ENCODE measurements at places on chromosomes 11 and 22. TPM values are rescaled to one million over a fixed set of nuclear protein-coding genes. Genes with fewer than 3 reads are reported as not detected.

GRCh38 chr11:44760917-44761550 lies 34.3 kb downstream of the TSPAN18 start:
- DNase-seq, result peak; percentile 64

DNA sequence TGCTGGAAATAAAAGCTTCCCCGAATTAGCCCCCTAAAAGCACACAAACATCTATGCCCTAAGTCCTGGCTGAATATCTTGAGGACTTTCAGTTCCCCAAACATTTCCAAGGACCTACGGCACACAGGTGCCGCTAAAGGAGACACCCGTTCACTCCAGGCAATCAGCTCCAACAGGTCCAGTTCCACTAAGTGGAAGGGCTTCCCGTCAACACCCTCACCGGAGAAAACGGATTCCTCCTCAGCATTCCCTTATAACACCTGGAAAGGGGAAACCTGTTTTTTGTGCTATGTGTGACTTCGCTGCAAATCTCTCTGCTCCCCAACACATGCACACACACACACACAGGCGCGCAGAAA lies 3.9 kb downstream of the TENM4 start:
- DNase-seq, result no peak

GRCh38 chr11:120058931-120059330 lies 79.0 kb downstream of the TRIM29 start:
- no peak for DNase-seq

DNA sequence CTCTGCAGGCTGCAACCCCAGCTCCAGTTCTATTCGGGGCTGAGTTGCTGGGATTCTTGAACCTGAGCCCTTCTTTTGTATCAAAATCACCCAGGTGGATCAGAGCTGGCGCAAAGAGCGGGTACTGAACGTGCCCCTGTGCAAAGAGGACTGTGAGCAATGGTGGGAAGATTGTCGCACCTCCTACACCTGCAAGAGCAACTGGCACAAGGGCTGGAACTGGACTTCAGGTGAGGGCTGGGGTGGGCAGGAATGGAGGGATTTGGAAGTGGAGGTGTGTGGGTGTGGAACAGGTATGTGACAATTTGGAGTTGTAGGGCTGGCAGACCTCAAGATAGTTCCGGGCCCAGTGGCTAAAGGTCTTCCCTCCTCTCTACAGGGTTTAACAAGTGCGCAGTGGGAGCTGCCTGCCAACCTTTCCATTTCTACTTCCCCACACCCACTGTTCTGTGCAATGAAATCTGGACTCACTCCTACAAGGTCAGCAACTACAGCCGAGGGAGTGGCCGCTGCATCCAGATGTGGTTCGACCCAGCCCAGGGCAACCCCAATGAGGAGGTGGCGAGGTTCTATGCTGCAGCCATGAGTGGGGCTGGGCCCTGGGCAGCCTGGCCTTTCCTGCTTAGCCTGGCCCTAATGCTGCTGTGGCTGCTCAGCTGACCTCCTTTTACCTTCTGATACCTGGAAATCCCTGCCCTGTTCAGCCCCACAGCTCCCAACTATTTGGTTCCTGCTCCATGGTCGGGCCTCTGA lies 3.8 kb downstream of the FOLR1 start:
- no peak for DNase-seq

DNA sequence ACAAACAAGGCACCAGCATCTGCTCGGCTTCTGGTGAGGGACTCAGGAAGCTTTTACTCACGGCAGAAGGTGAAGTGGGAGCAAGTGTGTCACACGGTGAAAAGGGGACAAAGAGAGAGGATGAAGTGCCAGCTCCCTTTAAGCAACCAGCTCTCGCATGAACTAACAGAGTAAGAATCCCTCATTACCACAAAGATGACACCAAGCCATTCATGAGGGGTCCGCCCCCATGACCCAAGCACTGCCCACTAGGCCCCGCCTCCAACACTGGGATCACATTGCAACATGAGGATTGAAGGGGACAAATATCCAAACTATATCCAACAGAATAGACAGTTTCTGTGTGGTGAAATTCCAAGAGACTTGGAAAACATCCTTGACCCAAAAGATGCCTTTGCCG lies 198.2 kb upstream of the POU2AF2 start:
- no peak for DNase-seq

DNA sequence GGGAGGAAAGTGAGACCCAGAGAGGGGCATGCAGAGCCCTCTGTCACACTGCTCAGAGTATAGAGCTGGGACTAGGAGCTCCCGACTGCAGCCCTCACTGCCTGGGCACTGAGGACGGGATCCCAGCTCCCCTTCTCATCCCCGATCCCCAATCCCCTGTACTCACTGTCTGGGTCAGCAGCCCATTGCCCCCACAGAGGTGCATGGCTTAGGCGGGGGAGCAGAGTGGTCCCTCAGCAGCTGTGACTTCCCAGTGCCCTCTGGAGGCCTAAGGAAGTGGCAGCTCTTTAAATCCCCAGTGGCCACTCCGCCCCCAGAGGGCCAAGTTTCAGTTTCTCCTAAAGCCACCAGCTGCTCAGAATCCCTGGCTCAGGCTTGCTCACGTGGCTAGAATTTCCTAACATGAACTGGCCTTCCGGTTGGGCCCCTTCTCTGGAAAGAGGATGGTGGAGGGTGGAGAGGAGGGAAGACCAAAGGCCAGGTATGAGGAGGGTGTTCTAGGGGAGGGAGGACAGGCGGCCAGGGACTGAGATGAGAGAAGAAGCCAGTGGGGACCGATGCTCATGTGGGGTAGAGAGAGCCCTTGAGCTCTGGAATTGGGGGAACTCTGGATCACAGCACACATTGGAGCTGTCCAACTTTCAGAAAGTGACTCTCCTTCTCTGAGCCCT lies at the start of gene BATF2:
TSS of gene BATF2 (minus strand) at position 262 of the 671 bp plus-strand sequence. CDS start at position 205, 57 bp downstream.
- DNase-seq, result no peak

GRCh38 chr22:19962246-19962908 lies 20.8 kb upstream of the TXNRD2 start:
- DNase-seq, result no peak

DNA sequence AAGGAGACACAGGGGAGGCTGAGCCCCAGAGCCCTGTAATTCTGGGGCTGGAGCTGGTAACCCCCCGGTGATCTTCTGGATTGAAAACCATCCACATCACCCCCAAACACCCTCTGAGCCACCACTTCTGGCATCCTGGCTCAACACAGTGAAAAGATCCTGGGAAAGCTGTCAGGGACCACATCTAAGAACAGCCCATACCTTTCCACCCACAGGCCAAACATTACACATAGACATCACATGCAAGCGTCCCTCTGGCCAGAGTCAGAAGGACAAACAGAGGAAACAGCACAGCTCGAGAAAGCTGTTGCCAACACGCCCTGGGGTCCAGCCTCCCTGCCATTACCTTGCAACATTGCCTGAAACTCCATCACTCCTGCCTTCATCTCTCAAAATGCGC lies 469.5 kb downstream of the SOX6 start:
- no peak for DNase-seq

GRCh38 chr22:19902245-19902715 lies 39.3 kb upstream of the COMT start:
- DNase-seq, result no peak

DNA sequence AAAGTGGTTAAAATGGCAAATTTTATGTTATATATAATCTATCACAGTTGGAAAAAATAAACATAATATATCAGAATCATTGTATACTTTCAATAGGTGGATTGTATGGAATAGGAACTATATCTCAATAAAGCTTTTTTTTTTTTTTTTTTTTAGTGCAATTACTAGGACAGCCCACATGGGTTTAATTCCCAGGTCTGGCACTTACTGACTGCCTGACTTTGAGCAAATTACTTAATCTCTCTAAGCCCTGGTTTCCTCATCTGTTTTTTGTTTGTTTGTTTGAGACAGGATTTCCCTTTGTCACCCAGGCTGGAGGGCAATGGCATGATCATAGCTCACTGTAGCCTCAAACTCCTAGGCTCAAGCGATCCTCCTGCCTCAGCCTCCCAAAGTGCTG lies 26.1 kb upstream of the BAIAP2L2 start:
- DNase-seq, result no peak

- no peak for DNase-seq
Measured at GRCh38 chr22:25959818-25960774, 209.2 kb upstream of the SEZ6L start.

Gene CRYBB2
- not detected for total RNA-seq

Gene CTSF
- 21.0 TPM for total RNA-seq

Gene LRRC32
- 3.9 TPM for total RNA-seq

Gene WBP2NL
- total RNA-seq, result 2.6 TPM

Gene MS4A6E
- not detected for total RNA-seq

Gene VWA5A
- 33.4 TPM for total RNA-seq

Gene IZUMO1R
- not detected for total RNA-seq

Gene TEX12
- total RNA-seq, result not detected
